ENCODE measurements at places on chromosomes 5 and 9.

GRCh38 chr5:100479079-100479688 lies 56.0 kb upstream of the FAM174A start:
- peak; percentile 1 for DNase-seq

GRCh38 chr9:83473488-83473971 lies 64.7 kb downstream of the FRMD3 start:
- DNase-seq: no peak

GRCh38 chr5:125338440-125339174 lies 592.2 kb upstream of the ZNF608 start:
- DNase-seq: no peak

DNA sequence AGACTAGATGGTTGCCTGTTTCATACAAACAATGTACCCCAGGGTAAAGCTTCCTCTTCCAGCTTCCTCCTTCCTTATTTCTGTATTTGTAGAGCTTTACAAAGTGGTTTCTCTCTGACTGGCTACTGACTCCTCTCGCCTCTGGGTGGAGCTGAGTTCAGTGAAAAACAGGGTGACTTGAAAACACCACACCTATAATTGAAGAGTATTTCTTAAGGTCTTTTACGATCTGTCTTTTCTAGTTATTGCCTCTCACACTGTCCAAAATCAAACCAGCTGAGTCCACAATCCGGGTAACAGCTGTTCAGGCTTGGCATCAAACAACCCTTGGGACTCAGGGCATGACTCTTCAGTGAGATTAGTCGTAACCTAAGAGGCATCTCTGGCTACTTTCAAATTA lies 200.4 kb downstream of the ARRDC3 start:
- no peak for DNase-seq

DNA sequence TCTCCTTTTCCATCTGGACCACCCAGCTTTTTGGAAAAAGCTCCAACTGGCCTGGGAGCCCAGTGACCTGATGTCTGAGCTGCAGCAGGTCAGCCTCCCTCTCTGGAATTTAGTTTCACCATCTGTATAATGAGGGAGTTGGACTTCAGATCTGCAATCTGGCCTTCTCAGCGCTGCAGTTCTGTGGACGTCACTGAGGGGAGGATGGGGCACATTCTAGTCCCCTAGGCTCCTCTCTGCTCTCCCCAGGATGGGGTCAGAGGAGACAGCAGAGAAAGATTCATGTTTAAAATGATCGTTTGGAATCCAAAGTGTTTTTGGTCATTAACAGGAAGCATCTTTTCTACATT lies 10.2 kb downstream of the OR13J1 start:
- DNase-seq: no peak

DNA sequence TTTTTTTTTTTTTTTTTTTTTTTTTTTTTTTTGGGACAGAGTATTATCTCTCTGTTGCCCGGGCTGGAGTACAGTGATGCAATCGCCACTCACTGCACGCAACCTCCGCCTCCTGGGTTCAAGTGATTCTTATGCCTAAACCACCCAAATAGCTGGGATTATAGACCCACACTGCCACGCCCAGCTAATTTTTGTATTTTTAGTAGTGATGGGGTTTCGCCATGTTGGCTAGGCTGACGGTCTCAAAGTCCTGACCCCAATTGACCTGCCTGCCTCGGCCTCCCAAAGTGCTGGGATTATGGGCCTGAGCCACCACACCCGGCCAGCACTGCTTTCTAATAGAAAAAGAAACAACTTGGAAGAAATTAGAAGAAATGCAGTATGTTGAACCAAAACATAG lies 39.2 kb downstream of the TTC1 start:
- no peak for DNase-seq

- DNase-seq: no peak
These were observed 346.3 kb downstream of the ENC1 start for GRCh38 chr5:74294231-74294705.

DNA sequence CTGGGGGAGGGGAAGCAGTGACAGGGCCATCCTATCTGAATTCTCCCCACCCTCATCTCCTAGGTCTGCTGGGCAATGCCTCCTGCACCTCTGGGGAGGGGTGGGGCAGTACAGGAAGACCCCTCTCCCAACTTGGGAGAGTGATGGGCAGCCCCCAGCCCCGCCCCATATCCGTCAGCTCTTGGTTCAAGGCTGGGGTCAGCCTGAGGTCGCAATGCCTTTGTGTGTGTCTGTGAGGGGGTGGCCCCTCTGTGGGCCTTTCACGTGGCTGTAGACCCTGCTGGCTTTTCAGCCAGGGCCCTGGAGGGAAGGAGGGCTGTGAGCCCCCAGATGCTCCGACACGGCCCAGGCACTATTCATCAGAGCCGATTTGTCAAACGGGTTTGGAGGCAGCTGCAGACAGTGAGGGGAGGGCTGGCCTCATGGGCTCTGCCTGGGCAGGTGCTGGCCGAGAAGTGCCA lies 49.5 kb upstream of the RNU6ATAC start:
- DNase-seq: no peak

DNA sequence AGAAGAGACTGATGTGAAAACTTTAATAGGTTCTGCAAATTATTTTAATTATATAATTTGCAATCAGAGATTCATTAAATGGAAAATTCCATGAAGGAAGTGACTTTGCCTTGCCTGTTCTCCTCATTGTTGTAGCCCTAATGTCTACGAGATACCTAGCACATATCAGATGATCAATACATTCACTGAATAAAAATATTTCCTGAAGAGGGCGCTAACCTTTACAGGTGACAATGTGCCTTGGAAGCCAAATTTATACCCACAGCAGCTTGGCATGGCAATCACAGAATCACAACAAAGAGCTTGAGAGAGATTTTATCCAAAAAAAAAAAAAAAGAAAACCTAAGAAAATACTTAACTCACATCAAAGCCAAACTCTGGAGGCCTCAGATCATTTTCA lies 17.4 kb downstream of the HAUS6 start:
- DNase-seq: no peak

GRCh38 chr5:38765399-38765861 lies 80.4 kb upstream of the OSMR start:
- DNase-seq: peak; percentile 88

DNA sequence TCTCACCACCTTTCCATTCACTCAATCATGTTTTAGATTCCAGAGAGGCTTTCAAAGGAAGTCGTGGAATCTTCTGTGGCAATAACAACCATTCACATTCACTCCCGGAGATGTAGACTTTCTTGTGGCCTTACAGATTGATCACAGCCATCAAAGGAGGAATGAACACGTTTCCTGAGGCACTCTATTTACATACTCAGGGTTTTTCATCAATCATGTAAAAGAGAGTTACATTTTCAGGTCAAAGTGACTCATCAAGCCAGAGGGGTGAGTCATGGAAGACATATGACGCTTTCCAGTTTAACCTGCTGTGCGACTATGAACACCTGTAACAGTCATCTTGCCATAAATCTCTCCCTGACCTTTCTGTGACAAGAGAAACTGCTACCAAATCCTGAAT lies 39.3 kb upstream of the RAD23B start:
- peak; percentile 71 for DNase-seq

- peak; percentile 72 for DNase-seq
These were observed 293.9 kb downstream of the ZSWIM6 start for GRCh38 chr5:61625681-61626621.

GRCh38 chr5:95741458-95741857 lies 10.3 kb downstream of the RHOBTB3 start:
- DNase-seq: no peak

GRCh38 chr5:39608024-39608423 lies 183.2 kb upstream of the DAB2 start:
- no peak for DNase-seq

DNA sequence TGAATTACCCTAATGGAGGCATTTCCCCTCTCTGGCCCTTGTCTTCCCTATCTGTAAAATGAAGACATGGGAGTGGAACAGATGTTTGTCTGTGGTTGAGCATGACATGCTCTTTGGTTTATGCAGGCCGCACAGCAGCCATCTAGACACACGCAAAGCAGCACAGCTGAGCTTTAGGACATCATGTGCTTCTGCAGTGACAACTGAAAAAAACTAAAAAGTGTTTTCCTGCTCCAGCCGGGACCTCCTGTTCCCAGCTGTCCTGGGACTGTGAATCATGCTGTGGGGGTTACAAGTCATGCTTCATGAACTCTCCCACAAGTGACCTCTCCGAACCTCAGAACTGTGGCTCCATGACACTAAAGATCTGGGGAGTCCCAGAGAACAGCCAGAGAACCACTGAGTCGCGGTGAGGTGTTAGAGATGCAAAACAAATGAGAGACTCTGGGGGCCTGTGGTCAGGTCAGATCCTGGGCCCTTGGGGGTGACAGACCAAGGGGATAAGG lies 1.7 kb downstream of the SMIM3 start:
- peak; percentile 68 for DNase-seq

DNA sequence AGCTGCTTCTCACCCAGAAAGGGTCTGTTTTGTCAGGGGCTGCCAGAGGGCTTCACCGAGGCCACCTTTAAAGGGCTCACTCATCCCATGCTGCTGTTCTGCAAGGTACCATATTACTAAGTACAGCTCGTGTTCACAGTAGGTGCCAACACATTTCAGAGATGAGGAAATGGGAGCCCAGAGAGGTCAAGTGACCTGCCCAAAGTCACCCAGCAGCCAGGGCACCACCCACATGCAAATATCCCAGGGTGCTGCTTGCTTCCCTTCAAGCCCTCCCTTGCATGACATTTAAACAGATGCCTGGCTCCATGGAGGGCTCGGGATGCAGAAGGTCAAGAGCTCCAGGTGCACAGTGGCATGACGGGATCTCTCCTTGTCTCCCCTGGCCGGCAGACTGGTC lies 123.5 kb upstream of the SARDH start:
- DNase-seq: no peak

GRCh38 chr5:6146271-6146670 lies 232.1 kb downstream of the MED10 start:
- no peak for DNase-seq

- peak; percentile 63 for DNase-seq
These were observed 239.6 kb downstream of the KDM4C start for GRCh38 chr9:6997330-6997729.

GRCh38 chr9:112848316-112849151 lies 42.1 kb downstream of the SLC46A2 start:
- DNase-seq: no peak

- DNase-seq: no peak
These were observed 41.0 kb downstream of the KCNT1 start for GRCh38 chr9:135743021-135743420.

DNA sequence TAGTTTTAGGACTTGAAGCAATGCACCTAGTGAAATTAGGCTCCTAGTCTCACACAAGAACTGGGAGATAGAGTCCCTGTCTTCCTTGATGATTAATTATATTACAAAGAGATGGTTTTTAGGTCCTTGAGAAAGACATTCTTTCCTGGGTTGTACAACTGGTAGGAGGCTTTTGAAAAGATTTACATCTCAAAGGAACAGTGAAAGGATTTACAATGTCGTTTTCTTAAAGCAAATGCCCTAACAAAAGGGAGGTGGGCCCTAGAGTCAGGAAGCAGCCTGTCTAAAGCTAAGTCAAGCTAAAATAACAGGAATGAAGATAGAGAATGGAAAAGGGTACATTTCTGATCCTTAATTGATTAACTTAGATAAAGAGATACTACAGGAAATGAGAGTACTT lies 102.2 kb upstream of the IL7R start:
- no peak for DNase-seq

GRCh38 chr5:133754575-133755169 lies 142.3 kb upstream of the FSTL4 start:
- DNase-seq: no peak

- DNase-seq: no peak
These were observed 7.5 kb upstream of the CYFIP2 start for GRCh38 chr5:157258450-157258849.

DNA sequence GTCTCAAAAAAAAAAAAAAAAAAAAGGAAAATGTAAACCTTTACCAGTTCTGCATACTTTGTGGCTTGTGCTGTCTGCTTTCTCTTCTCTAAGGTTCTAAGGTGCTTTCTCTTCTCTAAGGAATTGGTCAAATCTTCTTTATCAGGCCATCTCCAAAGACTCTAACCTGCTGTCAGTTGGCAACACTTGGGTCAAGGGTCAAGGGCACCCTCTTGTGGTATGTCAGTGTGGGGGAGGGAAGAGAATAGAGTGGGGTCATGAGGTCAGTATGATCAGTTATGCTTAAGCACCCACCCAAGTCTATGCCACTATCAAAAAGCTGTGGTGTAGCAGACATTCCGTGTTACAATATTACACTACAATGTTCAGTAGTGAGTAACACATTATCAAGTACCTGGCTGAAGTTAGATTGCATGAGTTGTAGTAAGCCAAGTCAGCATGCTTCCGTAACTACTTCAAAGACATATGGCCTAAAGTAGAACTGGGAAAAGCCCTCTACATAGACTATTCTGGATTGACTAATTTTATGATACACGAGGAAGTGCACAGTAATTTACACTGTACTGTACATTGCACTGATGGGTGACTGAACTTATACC lies 25.0 kb upstream of the CCL28 start:
- no peak for DNase-seq

GRCh38 chr5:50786073-50786472 lies 119.6 kb downstream of the PARP8 start:
- DNase-seq: peak; percentile 9

- no peak for DNase-seq
These were observed 23.7 kb downstream of the SNX30 start for GRCh38 chr9:112774006-112774996.

DNA sequence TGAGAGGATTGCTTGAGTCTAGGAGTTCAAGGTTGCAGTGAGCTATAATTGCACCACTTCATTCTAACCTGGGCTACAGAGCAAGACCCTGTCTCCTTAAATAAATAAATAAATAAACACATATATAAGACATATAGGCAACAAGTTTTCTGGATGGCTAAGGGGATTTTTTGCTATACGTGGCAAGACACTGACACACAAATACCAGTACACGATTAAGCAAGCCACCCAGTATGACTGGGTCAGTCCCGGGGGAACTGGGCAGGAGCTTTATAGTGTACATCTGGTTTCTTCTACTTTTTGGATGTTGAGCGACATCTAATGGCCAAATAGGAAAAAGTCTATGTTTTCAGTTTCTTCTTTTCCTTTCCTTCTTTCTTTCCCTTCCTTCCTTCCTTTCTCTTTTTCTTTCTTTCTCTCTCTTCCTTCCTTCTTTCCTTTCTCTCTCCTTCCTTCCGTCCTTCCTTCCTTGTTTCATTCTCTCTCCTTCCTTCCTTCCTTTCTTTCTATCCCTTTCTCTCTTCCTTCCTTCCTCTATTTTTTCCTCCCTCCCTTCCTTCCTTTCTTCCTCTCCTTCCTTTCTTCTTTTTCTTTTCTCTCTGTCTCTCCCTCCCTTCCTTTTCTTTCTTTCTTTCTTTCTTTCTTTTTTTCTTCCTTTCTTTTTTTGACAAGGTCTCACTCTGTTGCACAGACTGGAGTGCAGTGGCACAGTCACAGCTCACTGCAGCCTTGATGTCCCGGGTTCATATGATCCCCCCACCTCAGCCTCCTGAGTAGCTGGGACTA lies 47.0 kb upstream of the PLIN2 start:
- DNase-seq: peak; percentile 91

DNA sequence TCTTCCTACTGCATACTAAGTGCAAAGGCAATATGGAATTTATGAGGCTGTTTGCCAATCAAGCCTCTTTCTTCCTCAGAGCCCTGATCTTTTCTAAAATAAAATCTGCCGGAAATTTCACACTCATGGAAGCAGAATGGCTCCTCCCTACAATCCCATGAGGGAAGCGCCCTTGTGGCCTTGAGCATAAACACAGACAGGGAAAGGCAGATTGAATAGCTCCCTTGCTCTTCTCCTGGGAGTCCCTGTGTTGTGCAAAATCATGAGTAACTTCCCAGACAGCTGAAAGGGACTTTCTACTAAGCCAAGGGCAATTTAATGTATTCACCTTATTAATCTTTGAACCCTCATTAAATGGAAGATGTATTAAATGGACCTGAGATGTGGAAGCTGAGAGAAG lies 226.1 kb upstream of the PIK3R1 start:
- no peak for DNase-seq

Measured in EL (cell line).